ENCODE measurements at places on chromosomes 16 and 17.
A peak's percentile ranks its signal among the peaks of the same experiment; 100 is the strongest.

- DNase-seq, result no peak
Observed at GRCh38 chr17:42273474-42274252, 2.5 kb downstream of the STAT5B start.

DNA sequence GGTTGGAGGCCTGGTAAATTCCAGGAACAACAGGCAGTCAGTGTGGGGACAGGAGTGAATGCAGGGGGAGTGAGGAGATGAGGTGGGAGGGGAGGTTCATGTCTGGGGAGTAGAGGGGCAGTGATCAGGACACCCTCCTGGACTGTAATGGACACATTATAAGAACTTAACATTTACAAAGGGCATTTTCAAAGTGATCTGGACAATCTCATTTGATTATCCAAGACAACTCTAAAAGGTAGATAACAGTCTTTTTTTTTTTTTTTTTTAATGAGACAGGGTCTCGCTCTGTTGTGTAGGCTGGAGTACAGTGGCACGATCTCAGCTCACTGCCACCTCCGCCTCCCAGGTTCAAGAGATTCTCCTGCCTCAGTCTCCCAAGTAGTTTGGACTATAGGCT is 5.7 kb downstream of the SDK2 start:
- DNase-seq, result no peak

DNA sequence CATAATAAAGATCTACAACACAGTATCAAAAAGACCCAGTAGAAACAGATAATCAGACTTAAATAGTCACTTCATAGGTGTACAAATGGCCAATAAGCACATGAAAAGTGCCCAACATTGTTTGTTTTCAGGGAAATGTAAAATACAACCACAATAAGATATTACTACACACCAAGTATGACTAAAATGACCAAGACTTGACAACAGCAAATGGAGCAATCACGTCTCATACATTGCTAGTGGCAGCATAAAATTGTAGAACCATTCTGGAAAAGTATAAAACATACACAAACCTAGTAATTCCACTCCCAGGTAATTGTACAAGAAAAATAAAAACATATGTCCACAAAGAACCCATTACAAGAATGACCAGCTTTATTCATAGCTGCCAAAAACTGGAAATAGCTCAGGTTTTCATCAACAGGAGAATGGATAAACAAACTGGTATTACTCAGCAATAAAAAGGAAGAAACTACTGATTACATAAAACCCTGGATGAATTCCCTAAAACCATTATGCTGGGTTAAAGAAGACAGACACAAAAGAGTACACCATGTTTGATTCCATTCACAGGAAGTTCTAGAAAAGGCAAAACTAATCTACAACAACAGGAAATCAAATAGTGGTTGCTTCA is 85.6 kb downstream of the TTC19 start:
- no peak for DNase-seq

DNA sequence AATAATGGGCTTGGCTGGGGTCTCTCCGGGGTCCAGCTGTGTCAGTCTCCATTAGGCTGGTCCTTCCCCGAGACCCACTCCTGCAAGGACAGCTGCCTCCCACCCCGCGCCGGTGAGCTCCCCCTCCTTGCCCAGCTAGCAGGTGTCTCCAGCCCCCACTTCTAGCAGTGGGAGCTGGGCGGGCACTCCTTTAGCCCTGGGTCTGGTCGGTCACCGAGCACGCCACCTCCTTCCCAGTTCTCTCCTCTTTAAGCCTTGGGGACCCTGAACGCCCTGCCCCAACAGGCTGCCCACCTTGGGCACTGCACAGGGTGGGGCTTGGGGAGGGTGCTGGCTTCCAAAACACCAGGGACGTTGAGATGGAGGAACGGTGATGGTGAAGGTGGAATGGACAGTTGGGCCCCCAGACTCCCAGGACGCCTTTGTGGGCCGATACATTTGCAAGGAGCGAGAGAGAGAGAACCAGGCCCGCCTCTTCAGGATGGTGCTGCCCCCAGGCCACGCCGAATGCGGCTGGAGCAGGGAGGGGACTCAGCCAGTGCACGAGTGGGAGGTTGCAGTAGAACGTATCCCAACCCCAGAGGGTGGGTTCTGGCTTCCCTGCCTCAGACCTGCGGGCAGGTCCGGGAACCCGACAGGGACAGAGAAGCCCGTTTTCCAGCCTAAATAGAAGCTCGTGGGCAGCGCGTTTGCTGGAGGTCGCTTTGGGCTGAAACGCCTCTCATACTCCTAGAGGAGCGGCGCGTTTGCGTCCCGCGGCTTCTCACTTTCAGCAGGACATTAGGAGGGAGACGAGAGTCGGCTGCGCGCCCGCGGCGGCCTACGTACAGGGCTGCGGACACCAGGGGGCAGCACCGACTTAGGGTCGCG is 10.7 kb downstream of the TBX2 start:
- DNase-seq, result no peak

GRCh38 chr17:58337210-58337599 is 8.6 kb upstream of the TSPOAP1 start:
- DNase-seq, result no peak

DNA sequence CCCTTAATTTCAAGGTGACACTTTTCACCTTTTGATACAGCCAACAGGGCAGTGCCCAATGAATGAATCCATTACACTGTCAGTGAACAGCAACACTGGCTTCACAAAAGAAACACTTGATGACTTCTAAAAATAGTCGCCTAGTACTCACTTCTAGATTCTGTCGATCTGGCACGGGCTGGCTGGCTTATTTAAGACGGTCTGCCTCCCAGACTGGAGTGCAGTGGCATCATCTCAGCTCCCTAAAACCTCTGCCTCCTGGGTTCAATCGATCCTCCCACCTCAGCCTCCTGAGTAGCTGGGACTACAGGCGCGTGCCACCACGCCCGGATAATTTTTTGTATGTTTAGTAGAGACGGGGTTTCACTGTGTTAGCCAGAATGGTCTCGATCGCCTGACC is 1.9 kb downstream of the NDUFAB1 start:
- no peak for DNase-seq

- DNase-seq, result no peak
Observed at GRCh38 chr16:79452671-79453070, 147.9 kb downstream of the MAF start.

DNA sequence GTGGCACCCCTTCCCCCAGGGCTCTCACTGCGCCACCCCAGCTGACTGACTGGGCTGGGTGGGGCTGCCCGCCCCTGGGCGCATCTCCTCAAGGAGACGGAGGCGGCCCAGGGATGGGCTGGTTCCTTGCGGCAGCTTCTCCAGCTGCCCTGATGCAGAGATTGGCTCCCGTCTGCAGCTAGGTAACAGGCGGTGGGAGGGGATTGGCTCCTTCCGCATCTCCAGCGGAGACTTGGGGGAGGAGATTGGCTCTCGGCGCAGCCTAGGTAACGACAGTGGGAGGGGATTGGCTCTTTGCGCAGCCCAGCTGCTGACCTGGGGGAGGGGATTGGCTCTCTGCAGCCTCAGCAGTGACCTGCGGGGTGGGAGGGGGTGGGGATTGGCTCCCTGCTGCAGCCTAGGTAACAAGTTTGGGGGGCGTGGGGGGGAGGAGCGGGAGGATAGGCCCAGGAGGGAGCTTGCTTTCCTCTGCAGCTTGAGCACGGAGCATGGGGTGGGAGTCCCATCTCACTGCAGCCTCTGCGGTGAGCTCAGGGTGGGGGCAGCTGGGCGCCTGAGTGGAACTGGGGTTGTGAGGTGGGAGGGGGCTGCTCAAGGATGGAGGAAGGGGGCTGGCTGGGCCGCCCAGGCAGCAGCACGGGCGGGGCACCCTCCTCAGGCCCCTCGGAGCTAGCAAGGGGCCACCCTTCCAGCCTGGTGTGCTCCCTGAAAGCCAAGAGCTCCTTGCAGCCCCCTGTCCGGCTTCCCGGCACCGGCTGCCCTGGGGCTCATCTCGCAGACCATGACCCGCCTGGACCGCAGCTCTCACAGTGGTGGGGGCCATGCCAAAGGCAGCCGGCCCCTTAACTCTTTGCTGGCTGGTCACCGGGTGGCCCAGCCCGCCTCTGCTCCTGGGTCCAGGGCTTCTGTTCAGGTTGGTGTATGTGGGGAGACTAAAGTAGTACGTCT is 6.4 kb downstream of the NFE2L1 start:
- peak; percentile 90 for DNase-seq

DNA sequence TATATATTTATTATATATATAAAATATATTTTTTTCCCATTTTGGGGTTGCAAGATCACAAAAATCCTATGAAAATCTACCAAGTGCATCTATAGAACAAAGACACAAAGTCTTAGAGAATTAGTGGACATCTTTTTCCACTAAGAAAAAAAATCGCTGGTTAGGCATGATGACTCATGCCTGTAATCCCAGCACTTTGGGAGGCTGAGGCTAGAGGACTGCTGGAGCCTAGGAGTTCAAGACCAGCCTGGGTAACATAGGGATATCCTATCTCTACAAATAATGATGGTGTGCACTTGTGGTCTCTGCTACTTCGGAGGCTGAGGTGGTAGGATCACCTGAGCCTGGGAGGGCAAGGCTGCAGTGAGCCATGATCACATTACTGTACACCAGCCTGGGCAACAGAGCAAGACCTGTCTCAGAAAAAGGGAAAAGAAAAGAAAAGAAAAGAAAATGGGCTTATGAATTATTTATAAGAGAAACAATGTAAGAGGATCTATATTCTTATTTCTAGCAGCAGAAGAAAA is 185.1 kb upstream of the PSMD7 start:
- no peak for DNase-seq

DNA sequence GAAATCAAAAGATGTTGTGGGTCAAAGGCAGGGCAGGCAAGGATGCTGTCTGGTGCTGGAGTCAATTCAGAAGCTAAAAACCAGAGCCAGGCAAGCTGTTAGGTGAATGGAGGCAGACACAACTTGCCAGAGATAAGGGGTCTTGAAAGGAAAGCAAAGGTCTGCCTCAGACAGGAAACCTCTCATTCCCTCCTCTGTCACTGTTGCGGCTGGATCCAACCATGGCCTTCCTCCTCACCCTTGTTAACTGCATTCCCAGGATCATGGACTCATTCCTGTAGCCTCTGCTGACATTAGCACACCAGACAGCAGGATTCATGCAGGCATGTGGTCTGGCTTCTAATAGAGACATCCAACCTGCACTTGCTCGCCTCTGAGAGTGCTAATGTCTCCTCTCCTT is 186.7 kb upstream of the HS3ST3A1 start:
- DNase-seq, result no peak

GRCh38 chr16:67703626-67704025 is 15.5 kb downstream of the GFOD2 start:
- DNase-seq, result no peak

Data from RWPE1 (cell line).